ENCODE measurements at places on chromosomes 7 and 10.

DNA sequence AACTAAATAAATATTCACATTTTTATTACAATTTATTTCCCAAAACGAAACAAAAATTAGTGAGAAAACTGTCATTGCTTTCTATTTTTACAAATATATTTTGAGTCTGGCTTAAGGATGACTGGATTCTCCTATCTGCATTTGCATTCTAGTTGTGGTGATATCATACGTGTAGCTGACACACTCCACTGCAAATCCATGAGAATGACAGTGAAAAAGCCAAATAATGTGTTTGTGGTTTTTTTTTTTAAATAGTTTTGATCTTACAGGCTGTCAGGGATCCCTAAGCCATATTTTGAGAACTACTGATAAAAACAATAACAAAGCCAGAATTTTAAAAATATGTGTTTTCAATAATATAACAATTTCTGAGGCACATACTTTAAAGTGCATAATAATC, 5.8 kb upstream of the STAMBPL1 start:
- DNase-seq, result no peak

DNA sequence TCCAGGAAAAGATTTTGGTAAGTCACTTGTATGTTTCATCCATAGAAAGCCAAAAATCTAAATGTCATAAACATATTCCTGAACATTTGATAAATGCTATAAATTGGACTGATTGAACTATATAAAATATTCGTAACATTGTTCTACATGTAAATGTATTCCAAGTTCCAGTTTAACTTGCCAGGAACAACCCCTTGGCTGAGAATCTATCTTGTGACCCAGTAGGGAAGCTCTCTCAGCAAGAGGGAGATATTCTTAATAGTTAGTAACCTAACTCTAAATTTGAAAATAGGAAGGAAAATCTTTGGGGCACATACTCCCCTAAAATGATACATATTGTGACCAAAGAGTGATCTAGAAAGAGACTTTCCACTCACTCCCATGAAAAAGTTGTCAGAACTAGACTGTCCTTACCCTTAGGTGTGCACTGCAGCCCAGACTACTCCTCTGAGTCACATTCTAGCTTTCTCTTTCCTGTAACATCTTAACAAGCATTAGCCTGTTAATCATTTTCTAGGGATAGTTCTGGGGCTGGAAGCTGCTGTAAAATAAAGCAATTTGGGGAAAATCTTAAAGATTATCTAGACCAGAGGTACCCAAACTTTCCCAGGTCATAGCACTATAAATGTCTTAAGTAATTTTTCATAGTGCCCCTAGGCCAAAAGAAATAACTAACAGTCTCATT, 73.7 kb upstream of the SKAP2 start:
- no peak for DNase-seq

- no peak for DNase-seq
These were observed 82.7 kb downstream of the FAM204A start for GRCh38 chr10:118259288-118259906.

DNA sequence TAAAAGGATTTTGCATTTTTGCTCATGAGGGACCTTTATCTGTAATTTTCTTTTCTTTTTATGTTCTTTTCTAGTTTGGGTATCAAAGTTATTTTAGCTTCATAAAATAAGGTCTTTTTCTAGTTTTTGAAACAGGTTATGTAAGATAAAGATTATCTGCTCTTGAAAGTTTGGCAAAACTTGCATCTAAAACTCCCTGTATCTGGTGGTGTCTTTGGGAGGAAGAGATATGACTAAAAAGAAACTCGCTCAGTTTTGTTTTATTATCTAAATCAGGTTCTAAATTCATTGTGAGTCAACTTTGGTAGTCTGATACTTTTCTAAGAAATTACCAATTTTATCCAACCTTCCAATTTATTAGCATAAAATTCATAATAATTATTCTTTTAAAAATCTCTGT, 55.1 kb downstream of the VCL start:
- no peak for DNase-seq

DNA sequence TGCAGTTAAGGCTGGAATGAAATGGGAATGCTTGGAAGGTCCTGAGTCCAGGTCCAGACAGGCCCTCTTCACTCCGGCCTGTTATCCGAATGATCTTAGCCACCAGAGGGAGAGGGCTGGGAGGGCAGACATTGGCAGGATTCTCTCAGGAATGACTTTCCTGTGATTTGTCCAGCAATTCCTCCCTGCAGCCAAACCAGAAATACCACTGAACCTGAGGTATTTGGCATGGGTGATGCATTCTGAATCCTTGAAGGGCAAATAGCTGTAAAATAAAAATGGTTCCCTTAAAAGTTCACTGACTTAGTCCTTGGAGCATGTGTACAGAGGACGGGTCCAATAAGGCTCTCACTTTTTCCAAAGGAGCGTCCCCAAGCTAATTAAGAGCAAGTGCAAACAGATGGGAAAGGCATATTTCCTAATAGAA, 77.5 kb upstream of the HABP2 start:
- no peak for DNase-seq

- no peak for DNase-seq
These were observed 50.5 kb upstream of the COBL start for GRCh38 chr7:51366930-51367613.

DNA sequence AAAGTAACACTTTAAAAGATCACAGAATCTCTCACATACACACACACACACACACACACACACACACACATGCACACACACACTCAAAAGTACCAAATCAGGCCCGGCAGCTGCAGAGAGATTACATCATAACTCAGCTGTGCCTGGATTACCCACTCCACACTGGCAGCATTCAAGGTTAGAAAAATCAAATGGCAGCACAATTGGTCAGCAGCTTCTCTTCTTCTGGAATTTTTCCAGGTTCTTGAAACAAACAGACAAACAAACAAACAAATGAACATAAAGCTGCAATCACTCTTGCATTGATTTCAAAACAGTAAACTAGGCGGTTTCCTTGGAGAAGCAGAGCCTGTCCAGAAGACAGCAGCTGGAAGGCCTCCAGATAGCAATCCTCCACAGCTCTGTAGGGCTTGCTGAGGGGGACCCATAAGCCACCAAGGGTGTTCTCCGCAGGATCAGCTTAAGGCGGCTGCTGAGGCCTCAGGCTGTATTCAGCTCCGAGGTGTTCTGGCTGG, 24.5 kb upstream of the FAM133B start:
- no peak for DNase-seq

- no peak for DNase-seq
These were observed 22.2 kb upstream of the TPST1 start for GRCh38 chr7:66182920-66183319.

DNA sequence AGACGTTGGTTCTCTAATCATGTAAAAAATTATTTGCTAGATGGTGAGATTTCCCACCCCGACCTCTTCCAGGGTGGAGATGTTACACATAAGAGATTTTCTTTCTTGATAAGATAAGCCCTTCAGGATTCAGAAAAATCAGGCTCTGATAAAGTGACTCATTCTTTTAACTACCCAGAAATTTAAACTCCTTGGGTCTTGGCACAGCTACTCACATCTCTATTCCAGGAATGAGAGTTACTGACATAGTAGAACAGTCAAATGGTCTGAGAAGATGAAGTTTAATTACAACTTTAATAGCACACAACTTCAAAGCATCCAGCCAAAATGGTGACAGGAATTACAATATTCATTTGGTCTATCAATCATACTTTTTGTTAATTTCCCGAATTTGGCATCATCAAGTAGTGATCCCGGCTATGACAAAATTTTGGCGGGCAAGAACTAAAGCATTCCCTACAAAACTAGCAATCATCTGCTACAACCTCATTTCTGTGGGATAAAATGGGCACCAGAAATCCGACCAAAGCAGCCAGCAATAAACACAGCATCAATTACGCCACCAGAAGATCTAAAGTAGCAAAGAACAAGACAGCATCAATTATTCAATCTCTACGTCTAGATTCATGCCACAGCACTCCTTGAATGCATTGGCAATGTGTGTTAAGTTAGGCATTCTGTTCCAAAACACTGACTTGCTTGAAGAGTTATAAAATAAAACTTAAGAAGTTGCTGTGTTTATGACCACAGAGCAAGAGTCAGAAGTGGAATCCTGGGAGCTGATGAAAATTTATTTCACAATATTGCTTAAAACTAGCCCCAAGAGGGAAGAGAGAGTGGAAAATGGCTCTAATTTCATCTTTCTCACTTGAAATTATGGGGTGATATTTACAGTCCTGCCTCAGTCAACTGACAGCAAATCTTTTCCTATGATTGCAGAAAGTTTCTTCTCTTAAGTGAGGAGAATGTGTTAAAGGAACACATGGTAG, 565.7 kb upstream of the ANKRD30A start:
- DNase-seq, result no peak

DNA sequence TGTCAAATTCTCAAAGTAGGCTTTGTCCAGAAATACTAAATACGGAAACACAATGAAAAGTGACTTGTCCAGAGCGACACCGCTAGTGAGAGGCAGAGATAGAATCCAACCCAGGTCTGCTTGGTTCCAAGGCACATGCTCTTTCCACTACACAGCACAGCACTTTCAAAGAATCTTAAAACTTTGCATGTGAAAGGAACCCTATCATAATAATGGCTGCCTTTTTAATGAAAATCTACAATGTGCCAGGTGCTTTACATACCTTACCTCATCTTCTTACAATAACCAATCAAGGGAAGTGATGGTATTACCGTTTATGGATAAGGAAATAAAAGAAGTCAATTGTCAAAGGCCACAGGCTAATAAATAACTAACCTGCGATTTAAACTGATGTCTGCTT, 2.6 kb downstream of the CHCHD3 start:
- no peak for DNase-seq

DNA sequence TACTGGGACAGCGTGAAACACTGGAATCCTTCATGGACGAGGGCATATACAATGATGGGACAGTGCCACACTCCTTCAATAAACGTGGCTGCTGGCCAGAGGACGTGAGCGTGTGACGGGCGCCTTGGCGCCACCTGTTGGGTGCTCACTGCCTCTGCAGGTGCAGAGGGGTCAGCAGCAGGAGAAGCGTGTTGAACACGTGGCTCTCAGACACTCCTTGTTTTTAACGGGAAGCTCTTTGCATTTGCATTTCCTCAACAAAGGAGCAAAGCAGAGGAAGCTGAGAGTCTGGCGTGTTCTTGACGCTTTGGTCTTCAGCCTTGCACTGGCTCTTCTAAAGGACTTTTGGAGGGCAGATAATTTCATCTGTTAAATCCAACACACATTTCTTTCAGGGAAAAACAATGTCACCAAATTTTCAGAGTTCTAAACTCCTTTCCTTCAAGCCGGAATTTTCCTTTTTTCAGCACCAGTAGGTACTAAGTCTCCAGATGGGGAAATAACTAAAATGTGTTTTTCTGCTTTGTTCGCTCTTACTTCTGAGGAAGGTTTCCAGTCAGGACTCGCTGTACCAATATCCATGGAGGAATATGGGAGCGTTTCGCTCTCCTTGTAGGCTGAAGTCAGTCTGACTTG, 2.9 kb upstream of the GET4 start:
- DNase-seq, result peak; percentile 52

DNA sequence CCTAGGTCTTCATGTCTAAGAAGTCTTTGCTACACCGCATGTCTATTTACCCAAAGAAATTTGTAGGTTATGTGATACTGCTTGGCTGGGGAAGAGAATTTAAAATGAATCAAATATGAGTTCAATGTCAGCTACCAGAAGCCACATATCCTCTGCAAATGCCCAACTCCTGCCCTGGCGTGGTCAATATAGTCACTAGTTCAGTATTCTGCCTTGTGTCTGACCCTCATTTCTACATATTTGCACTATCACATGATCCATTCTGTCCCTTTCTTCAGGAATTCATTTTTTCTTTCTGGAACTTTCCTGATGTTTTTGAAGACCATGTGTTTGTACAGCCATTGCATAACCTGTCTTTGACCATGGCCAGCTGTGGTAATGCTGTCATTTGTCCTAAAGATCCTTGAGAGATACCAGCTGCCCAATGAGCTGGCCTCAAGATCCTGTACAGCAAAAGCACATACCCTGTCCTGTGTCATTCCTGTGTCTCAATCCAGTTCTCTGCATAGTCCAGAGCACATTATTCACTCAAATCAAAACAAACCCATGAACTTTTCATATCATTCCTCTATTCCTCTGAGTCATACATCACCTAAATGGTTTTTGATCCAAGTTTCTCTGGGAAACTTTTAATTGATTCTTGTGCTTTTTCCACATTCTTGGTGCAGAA, 524.5 kb downstream of the PARD3 start:
- no peak for DNase-seq

- no peak for DNase-seq
These were observed 32.9 kb downstream of the CELF2 start for GRCh38 chr10:11050301-11051287.

DNA sequence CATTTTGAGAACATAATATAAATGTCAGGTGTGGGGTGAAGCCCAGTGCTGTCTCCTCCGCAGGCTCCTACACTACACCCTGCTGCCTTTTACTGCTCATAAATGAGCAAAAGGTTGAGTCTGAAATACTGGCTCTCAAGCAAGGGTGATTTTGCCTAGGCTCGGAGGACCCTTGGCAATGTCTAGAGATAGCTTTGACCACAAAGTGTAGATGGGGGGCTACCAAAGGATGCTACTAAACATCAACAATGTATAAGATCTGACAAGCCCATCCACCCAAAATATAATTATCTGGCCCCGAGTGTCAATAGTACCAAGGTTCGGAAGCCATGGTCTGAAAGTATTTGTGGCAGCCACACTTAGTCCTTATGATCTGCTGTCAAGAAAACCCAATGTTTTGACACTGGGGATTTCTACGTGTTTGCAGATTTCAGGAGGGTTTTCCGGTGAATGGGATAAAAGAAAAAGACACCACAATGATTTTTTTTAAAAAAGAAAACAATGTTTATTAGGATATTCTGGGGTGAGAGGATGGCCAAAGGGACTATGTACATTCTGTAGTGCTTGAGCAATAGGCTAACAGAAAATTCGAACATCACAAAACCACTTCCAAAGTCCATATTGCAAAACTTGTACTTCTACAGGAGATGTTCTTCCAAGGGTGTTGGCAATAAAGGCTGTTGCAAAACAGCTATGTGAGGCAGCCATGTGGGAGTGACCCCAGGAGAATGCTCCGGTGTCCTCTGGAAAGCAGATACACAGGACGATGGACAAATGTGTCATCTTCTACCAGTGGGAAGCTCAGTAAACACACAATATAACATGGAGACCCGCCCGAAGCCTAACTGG, 216.3 kb downstream of the GFRA1 start:
- no peak for DNase-seq

DNA sequence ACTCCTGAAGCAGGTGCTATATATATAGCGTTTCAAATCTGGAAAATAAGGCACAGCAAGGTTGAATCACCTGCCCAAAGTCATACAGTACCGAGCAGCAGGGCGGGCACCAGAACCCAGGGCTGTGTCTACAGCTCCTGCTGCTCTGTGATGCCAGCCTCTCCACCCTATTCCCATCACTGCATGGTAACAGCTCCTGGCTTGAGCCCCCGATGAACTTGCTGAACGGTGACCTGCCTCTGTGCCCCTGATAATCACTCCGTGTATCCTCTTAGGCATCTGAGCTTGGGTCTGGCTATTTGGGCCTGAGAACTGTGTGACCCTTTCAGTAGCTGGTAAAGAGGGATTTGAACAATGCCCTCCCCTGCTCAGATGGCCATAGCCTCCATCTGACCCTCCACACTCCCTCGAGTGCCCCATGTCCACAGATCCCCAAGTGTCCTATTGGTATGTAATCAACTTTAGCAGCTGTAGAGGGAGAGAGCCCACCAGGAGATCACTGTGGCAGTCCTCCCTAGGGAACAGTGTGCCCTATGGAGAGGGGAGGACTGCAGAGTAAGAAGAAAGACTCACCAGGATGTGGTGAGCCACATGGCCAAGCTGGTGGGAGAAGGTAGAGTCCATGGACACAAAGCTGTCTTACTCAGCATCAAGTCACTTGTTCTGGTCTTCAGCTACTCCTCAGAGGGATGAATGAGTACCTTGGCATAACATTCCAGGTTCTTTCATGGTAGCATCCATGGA, 1.1 kb upstream of the ARHGAP22 start:
- no peak for DNase-seq

GRCh38 chr7:83289419-83289993, 126.8 kb upstream of the PCLO start:
- DNase-seq, result no peak

Measured in stimulated activated CD8-positive, alpha-beta memory T cell treated with anti-CD3 and anti-CD28 coated beads, Interleukin-4, amount 100 ng/mL, for 24 hours (primary cell).